IPS-NIHi11 (cell line): ENCODE measurements at places on chromosomes 1 and 21.

- no peak for DNase-seq
These were observed 4.3 kb downstream of the RBM34 start for GRCh38 chr1:235156740-235157139.

GRCh38 chr1:235253219-235253962 lies 74.6 kb downstream of the ARID4B start:
- peak; percentile 53 for DNase-seq

DNA sequence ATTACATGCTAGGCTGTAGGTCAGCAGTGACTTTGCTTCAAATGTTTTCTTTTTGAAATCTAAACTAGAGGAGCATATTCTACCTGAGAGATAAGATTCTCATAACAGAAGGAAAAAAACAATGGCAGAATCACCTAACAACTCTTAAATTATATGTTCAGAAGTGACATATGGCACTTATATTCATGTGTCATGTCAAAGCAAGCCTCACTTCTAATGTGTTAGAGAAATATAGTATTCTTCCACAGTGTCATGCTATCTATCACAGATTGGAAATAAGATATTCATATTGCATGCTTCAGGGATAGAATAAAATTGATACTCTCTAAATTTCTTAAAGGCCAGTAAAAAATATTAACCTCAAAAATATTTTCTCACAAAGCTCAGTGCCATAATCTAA lies 874.6 kb upstream of the PRMT6 start:
- no peak for DNase-seq

DNA sequence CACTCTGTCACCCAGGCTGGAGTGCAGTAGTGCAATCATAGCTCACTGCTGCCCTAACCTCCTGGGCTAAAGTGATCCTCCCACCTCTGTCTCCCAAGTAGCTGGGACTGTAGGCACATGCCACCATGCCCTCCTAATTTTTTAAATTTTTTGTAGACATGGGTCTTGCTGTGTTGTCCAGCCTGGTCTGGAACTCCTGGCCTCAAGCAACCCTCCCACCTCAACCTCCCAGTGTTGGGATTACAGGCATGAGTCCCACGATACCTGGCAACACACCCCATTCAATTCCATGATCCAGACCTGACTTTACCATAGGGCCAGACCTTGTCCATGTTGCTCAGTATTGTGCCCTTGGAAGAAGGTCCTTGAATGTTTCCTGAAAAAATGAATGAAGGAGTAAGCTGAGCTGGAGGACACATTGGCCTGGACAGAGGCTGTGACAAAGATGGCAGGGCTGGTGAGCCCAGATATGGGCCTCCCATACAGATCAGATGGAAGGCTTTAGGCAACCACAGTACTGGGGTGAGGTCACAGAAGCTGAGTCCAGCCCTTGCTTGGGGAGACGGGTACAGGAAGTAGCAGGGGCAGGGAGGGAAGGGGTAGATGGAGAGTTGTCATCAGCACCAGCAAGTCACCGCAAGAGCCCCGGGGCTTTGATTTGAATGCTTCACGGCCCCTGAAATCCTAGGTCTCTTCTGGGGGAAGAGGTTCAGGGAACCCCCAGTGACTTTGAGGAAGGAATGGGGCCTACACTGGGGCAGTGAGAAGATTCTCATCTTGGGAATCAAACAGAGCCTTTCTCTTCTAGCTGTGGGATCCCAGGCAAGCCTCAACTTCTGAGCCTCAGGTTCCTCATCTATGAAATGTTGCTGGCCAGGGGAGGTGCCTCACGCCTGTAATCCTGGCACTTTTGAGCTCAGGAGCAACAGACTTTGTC lies 40.1 kb upstream of the DMBX1 start:
- no peak for DNase-seq

DNA sequence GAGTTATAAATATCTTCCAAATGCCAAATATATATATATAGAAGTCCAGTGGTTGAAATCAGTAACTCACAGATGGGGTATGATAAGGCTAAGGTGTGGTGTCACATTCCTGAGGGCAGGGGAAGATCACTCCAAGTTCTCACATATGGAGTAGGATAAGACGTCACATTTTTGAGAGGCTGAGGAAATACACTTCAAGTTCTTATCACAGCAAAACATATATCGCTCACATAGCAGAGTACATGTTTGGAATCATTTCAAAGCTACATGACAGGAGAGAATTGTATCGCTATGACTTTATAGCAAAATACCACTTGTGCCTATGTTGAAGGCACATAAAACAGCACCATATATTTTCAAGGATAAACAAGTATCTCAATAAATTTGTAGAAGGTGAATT lies 55.1 kb downstream of the RBM11 start:
- DNase-seq = no peak

GRCh38 chr1:104932949-104933679 lies 1183.4 kb downstream of the AMY1C start:
- DNase-seq = no peak

GRCh38 chr1:47699492-47700235 lies 261.8 kb downstream of the FOXD2 start:
- DNase-seq = no peak
